ENCODE measurements at places on chromosomes 2 and 18.

DNA sequence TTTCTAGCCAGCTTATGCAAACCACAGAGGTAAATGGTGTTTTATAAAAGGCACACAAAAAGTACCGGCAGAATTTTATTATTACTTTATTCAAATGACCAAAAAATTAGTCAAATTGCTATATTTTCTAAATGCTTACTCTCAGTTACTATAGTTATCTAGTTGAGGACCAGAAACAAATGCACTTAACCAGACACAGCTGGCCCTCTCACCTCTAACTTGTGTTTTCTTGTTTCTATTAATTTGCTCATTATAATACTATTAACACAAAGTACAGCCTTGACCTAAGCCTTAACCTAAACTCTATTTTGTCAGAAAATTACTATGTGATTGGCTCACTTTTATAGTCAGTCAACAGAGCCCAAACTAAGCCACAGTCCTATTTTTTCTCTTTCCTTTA is 26.2 kb downstream of the OLA1 start:
- DNase-seq = no peak

GRCh38 chr18:25141886-25142285 is 210.1 kb downstream of the ZNF521 start:
- DNase-seq = no peak

- DNase-seq = no peak
Observed at GRCh38 chr2:133936601-133937000, 317.3 kb upstream of the MGAT5 start.

- DNase-seq = no peak
Observed at GRCh38 chr18:24827501-24827900, 367.1 kb downstream of the HRH4 start.

DNA sequence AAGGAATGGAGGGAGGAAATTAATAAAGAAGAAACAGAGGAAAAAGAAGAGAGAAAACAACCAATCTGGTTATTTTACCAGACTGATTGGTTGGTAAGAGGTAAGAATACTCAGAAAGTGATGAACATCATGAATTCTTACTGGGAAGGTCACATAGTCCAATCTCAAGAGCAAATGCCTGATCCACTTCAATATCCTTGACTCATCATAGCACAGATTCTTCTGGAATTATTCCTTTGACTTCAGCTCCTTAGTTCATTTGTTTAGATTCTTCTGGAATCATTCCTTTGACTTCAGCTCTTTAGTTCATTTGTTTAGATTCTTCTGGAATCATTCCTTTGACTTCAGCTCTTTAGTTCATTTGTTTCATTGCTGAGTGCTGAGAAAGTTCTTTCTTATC is 2030.6 kb upstream of the CELF4 start:
- no peak for DNase-seq

DNA sequence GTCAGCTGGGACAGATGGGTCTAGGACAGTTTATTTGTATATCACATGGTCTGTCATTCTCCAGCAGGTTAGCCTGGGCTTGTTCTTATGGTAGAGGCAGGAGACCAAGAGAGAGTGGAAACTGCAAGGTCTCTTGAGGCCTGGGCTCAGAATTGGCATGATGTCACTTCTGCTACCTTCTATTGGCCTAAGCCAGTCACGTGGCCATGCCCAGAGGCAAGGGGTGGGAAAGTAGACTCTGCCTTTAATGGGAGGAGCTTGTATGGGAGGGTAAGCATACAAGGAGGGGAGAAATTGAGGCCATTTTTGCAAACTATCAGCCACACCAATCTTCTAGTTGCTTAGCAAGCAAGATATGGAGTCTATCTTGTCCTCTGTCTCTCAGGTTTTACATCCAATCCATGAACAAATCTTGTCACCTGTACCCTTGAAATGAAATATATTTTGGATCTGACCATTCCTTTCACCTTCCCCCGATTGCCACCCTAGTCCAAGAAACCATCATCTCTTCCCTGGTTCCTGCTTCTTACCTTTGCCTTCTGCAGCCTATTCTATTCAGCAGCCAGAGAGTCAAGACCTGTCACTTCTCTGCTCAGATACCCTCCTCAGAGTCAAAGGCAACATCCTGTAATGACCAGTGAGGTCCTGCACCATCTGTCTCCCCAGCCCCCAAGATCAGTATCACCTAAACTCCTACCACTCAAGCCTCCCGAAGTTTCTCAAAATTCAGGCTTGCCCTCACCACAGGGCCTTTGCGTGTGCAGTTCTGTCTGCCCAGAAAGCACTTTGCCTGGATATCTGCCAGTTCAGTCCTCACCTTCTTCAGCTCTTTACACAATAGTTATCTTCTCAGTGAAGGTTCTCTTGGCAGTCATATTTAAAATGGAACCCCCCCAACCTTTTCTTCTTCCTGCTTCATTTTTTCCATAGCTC is 240.0 kb downstream of the LOXHD1 start:
- peak; percentile 88 for DNase-seq

DNA sequence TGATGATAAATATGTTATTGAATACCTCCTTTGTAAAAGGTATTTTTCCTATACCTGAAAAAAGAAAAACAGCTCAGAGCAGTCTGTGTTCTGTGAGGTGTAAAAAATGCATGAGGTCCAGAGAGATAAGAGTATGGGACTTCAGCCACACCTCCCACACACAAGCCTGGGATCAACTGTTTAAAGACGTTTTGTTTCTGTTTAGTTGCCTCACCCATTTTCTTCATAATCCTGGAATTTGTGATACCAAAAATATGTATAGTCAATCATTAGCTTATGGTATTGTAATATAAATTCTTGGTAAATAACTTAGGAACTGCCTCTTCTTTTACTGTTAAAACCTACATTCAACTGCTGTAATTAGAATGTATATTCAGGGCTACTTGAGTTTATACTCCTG is 1322.9 kb upstream of the TMEFF2 start:
- DNase-seq = no peak

GRCh38 chr2:133810559-133810958 is 242.3 kb upstream of the NCKAP5 start:
- no peak for DNase-seq

- no peak for DNase-seq
Observed at GRCh38 chr2:67225287-67225973, 171.7 kb upstream of the ETAA1 start.

GRCh38 chr2:105746177-105747080 is 1.7 kb downstream of the NCK2 start:
- no peak for DNase-seq

DNA sequence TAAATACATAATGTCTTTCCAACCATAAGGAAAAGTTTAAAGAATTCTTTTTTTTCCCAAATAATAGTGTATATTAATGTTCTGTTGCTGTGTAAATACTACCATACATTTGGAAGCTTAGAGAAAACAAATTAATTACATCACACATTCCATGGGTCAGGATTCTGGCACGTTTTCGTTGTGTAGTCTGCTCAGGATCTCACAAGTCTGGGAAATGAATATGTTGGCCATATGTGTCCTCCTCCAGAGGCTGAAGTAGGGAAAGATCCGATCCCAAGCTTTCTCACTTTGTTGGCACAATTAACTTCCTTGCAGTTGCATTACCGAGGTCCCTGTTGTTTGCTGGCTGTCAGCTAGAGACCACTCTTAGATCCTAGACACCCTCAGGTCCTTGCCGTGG is 83.9 kb downstream of the RPRM start:
- no peak for DNase-seq

DNA sequence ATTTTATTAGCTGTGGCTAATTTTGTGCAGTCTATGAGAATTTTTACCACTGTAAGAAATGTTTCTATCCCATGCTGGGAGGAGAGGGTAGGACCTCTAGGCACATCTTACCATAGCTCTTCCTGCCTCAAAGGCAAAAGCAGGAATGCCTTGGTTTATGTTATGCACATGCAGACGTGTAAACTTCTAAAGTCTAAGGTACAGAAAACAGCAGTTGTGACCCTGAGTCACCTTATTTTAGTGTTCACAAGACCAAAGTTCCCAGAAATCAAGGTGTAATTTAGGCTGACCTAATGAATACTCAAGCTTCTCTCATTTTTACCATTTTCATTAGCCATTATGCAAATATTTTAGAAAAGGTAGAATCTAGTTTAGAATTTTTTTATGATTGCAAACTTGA is 15.4 kb upstream of the WIPF1 start:
- no peak for DNase-seq

DNA sequence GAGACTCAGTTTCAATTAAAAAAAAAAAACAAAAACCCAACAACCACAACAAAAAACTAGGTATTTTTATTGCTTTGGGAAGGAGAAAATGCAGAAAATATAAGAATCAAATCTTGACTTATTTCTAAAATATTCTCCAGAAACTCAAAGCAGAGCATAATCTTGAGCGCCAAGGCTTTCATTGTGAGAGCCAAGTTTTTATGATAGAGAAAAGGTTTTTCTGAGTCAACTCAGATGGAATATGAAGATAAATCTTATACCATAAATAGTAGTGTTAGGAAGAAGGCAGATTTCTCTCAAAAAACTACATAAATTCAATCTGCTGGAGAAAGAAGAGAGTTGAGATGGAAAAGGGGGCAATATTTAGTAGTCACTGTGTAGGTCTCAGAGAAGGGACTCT is 121.2 kb upstream of the OSR1 start:
- DNase-seq = no peak

- no peak for DNase-seq
Observed at GRCh38 chr2:223494942-223495341, 107.2 kb downstream of the SCG2 start.

DNA sequence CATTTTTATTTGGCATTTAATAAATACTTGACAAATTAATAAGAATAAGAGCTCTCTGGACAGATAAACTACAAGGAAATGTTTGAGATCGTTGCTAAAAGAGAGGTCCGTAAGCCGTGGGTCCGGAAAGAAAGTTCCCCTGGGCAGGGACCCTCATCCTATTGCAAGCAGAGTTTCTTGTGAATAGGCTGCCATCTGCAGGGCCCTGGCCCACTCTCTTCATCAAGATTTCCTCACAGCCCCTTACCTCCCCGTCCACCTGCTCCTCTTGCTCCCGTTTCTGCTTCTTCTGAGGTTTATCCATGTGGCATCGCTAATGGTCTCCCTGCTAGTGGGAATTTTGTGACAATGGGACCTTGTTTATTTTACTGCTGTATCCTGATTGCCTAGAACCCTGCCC is 30.1 kb upstream of the MC5R start:
- DNase-seq = no peak

DNA sequence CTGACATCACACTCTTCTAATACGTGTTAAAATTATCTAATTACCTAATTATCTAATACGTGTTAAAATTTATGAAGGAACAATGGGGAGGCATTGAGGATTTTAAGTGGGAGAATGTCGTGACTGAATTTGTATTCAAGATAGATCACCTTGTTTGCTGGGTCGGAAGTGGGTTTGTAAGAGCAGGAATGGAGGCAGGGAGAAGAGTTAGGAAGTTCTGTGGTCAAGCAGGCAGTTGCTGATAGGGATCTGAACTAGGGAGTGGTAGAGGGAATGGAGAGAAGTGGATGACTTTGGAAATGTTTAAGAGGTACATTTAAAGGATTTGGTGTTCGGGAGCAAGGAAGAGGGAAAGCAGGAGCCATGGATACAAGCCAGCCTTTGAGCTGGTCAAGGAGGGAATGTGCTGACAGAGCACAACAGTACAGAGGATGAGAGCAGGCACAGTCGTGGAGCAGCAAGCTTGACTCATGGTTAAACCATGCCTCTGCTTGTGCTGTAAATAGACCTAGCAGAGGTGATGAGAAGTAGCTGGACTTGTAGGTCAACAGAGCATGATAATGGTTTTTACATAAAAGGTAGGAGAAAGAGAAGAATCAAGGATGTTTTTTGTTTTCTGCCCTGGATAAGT is 16.2 kb downstream of the IL18RAP start:
- DNase-seq = no peak

DNA sequence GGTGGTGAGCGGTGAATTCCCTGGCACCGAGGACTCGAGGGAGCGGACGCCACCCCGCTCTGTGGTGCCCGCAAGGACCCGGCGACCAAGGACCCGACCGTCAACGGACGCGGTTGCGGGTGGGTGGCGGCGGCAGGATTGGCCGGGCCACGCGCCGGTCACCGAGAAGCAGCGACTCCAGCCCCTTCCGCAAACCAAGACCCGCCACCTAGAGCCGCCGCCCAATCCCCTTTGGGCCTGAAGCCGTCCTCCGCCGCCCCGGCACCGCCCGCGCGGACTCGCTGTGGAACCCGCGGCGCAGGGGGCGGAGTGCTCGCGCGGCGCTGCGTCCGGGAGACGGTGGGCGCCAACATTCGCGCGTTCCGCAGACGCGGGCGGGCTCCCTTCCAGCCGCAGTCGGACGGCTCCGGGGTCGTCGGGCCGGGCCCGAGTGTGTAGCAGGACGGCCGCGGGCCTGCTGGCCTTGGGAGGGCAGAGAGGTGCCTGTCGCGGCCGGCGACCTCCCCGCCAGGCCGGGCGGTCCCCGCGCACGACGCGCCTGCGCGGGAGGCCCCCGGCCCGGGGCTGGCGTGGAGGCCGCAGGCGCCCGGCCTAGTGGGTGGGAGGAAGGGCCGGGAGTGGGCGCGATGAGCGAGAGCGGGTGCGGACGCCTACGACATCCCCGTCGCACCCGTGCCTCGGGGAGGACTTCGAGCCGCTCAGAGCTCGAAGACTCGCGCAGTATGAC is at the start of the genes FAM228B and PFN4:
TSS of gene FAM228B (plus strand) at position 275 of the 727 bp plus-strand sequence. CDS start 893 bp downstream, outside the sequence.
TSS of gene PFN4 (minus strand) at position 140 of the 727 bp plus-strand sequence. CDS start 799 bp downstream, outside the sequence.
- DNase-seq = peak; percentile 94

All from Karpas-422 (cell line).